NCI-H2227 treated with DMSO at 0.1 percent for 48 hours (cell line): ENCODE measurements at places on chromosomes 2 and 18.
A peak's percentile ranks its signal among the peaks of the same experiment; 100 is the strongest.

DNA sequence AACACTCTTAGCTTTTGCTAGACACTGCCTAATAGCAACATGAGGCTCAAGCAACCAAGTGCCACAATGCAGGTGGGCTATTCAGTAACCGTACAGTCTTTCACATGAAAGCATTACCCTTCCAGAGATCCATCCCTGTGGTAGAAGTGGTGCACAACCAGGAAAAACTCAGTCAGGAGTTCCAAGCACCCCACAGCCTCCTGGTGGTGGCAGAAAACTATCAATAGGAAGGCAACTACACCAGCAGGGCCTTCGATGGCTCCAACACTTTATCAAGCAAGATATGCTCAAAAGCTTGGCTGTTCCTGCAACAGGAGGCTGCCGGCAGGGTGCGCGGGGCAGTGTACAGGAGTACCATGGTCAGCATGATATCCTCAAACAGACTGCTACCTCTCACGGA is 176.1 kb upstream of the DLGAP1 start:
- no peak for DNase-seq

DNA sequence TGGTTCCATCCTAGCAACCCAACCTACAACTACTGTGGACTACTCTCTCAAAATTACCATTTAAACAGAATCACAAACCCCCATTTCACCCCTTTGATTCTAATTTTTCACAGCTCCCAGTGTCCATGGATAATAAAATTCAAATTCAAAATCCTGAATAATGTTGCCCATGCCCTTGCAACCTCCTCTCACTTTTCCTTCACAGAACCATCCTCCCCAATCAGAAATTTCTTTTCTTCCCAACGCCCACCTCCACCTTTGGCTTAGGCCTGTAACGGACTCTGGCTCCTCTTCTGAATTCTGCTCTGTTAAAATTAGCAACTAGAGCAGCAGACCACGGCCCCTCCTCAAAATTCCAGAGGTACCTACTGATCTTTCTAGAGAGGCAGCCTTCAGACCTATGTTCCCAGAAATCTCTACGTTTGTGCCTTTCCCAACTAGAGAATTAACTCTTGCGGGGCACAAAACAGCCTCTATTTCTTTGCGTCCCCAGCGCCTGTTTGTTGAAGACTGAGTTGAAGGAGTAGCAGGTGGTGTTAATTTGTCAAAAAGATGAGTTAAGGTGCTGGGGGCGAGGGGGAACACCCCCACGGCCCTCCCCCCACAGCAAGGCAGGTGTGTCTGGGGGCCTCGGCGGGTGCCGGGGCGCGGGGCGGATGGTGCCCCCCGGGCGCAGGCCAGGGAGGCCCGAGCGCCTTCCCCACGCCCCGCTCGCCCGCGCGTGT is 428 bp upstream of the MAP3K20 start:
- DNase-seq: peak; percentile 43

- no peak for DNase-seq
Observed at GRCh38 chr2:220736778-220737177, 835.3 kb downstream of the EPHA4 start.

DNA sequence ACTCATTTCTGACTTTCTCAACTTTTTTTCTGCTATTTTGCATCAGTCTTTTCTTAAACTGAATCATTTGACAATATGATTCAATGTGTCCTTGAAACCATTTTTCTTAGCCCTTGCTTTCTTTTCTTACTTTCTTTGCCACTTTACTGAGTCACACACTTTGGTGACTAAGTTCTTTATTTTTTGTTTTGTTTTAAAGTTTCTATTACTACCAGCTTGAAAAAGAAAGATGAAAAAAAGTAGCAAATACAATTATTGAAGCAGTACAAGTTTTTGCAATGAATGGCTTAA is 116.5 kb downstream of the DOCK10 start:
- no peak for DNase-seq

DNA sequence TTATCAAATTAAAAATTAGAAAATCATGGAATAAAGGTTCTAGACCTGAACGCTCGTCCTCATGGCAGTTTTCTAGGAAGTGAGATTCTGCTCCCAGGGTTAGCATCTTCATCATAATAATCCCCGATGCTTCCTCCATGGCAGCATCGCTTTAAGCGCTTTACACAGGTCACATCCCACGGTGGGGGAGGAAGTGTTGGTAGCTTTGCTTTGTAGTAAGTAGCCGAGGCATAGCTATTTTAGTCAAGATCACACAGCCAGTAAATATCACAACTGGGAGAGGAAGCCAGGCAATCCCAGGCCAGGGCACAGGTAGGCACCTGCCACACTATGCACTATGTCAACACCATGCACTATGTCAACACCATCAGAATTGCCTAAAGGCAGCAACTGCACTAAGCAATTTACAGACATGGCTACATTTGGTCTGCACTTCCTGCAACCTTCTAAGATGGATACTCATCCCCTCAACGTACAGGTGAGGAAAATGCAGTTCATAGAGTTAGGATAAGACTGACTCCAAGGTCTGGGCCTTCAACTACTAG is 205.5 kb downstream of the FBXO15 start:
- no peak for DNase-seq

DNA sequence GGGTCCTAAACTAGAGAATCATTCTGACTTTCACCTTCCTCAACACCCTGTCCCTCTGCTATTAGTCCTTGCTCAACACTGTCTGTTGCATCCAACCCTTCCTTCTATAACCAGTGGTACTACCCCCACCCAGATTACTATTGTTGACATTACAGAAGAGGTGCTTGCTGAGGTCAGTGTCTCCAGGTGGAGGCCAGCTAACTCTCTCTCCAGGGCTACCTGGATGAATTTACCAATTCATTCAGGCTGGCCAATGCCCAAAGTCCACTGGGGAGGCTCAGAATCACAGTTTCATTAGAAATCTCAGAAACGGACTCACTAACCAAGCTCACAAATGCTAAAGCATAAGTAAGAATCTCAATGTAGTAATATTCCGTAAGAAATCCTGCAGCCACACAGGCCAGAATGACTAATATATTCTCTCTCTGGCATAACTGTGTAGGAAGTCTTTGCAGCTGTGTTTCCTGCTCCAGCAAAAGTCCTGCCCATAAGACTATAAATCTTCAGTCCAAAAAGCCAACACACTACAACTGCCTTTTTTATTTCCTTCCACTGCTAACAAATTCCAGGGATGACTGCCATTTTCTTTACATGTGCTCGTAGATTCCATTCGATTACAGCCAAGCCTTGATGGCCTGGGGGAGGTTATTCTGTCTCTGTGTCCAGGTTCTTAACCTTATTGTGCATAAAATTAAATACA is 10.0 kb upstream of the TTR start:
- DNase-seq: no peak

DNA sequence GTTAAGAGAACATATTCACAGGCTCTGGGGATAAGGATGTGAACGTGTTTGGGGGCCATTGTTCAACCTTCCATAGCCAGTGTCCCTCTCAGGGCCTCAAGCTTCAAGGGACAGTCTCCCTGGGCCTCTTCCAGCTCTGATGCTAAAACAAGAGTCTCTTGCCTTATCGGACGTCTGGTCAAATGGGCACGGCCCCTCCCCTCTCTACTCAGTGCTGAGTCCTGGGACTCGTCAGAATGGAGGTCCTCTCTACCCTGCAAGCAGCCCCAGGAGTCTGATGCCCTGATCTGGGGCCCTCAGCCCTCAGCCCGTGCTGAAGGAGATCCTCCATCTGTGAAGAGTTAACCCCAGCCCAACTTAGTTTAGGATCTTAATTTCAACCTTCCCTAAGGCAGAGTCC is 198.2 kb downstream of the ZFP36L2 start:
- DNase-seq: no peak

DNA sequence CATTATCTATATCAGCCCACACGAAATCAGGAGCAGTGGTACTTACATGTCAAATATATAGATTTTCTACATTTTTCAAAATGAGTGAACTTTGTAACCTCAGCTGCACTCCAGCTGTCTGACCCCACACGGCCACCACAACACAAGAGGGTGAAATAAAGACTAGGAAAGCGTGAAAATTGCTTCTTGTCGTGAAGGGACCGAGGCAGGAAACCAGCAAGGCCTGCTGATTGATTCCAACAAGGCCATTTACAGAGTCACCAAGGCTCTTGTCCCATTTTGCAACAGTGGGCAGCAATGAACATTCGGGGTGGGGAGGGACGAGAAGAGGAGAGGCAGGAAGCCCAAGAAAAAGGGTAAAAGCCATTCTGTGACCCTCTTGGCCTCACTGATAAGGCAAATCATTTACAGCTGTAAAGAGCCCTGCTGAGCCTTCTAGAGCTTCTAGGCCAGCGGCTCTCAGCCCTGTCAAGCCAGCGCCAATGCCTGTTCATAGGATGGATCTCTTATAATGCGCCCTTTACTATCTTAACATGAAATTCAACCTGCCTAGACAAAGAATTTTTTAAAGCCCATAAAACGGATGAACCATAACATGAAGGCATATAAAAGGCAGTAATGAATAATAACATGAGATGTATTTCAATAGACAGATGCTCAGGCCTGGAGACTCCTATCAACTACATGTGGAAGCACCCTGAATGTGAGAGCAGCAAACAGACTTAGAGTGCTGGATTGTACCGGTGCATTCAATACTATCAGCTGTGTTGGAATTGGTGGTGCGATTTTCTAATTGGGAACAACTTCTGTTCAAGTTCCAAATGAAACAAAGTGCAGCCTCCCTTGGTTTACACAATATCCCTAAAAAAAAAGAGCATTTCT is 269.0 kb downstream of the CDCA7 start:
- DNase-seq: no peak

DNA sequence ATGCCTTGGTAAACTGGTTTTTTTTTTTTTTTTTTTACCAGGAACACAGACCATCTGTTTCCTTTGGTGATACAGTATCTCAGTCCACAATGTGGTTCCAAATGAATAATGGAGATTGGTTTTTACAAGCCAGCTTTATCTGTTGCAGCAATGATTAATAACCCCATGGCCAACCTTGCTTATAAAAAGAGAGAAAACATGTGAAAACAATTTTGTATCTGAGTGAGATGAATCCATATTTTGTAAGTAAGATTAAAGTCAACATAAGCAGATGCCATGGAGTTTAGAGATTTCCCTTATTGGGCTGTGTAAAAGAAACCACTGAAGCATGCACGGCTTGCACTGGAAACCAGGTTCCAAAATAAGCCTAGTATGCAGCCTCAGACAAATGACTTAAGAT is 108.6 kb upstream of the CNTNAP5 start:
- no peak for DNase-seq

GRCh38 chr18:62341473-62341872 is 16.4 kb downstream of the TNFRSF11A start:
- DNase-seq: no peak

- no peak for DNase-seq
Observed at GRCh38 chr2:147182260-147182659, 662.6 kb upstream of the ACVR2A start.
